Amniotic stem cell (primary cell): ENCODE measurements at places on chromosomes 11 and 22.
A peak's percentile ranks its signal among the peaks of the same experiment; 100 is the strongest.

DNA sequence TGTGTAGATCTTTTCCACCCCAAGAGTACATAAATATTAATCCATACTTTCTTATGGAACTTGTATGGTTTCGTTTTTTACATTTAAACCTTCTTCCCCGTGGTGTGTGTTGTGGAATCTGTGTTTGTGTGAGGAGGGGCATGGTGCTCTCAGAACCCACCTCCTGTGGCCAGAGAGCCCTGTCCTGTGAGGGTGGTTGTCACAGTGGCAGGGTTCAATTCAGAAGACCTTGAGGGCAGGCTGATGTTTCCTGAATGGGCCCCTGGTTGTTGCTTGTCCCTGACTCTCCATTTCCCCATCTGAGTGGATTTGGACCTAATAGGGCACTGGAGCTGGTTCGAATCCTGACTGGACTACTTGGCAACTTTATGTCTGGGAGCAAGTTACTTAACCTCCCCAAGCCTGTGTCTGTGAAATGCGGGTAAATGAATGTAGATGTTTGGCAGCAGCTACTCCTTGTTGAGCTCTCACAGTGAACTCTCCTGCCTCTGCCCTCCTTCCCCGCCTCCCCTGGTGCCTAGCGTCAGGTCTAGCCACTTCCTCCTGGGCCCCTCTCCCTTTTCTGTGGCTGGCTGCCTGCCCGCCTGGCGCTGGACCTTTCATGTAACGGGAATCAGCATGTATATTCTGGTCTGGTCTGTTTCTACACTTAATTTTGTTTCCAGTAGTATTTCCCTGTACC, 7.3 kb downstream of the NEAT1 start:
- DNase-seq = no peak

- DNase-seq = no peak
Observed at GRCh38 chr11:129192150-129192549, at the start of gene ARHGAP32. ARHGAP32 (minus strand) TSS chr11:129192325; CDS start chr11:129192198, 127 bp downstream.

GRCh38 chr11:120932305-120932915, 91.5 kb upstream of the TBCEL start:
- DNase-seq = no peak

DNA sequence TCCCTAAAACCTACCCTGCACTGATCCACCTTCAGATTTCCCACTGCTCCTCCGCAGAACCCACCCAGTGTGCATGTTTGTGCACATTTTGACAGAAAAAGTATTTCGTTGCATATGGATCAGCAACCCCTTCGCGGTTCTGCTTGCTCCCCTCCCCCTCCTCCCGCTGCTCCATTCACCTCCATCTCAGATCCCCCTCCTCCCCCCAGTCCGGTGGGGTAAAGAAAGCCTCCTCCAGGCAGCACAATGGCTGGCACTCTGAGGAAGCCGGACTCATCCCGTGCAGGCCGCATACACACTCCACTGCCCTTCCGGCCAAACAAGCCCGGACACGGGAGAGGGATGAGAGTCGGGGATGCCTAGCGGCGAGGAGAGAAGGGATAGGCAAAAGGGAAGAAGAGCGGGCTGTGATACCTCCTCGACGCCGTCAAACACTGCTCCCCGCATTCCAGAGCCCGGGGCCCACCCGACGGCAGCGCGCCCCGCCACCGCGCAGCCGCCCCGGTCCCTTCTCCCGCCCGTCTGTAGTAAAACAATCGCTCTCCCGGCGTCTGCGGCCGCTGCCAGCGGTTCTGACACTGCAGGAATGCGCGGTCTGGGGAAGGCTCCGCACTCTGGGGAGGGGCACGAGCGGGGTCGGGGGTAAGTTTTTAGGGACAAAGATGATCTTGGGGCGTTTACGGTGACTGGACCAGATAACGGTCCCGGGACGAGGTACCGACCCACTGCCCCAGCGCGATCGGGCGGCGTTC, 915 bp downstream of the FEZ1 start:
- DNase-seq = peak; percentile 2

DNA sequence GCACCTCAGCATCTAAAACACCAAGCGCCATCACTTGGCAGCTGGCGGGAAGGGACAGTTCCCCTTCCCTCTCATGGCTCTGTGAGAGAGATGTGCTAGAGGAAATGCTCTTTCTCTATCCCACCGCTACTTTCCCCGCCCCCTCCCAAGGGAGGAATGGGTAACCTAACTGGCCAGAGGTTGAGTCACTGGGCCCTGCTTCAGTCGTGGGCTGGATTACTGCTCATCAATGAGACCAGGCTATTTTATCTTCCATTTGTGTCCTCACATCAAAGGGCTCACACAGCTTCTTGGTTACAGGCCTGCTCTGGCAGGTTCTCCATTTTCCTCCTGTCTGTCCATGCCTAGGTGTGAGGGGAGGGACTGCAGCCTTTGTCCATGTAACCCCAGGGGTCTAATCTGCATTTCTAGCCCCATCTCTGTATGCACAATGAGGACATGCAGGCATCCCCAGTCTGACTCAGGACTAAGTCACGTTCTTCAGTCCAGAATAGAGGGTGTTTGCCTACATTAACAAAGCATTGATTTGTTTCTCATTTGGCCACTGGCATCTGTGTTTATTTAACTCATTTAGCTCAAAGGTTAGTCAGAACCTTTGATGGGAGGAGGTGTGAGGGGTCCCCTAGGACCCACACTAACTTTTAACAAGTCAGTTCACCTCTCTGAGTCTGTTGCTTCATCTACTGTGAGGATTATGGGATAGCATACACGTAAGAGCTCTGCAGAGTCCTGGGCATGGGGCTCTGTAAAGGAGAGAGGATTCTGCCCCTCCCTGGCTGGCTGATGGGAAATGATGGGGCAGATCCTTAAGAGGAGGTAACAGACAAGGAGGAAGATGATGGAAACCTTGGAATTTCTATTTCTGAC, 99.1 kb downstream of the XRRA1 start:
- DNase-seq = no peak

- no peak for DNase-seq
Observed at GRCh38 chr11:123176785-123177184, 18.3 kb downstream of the CLMP start.

DNA sequence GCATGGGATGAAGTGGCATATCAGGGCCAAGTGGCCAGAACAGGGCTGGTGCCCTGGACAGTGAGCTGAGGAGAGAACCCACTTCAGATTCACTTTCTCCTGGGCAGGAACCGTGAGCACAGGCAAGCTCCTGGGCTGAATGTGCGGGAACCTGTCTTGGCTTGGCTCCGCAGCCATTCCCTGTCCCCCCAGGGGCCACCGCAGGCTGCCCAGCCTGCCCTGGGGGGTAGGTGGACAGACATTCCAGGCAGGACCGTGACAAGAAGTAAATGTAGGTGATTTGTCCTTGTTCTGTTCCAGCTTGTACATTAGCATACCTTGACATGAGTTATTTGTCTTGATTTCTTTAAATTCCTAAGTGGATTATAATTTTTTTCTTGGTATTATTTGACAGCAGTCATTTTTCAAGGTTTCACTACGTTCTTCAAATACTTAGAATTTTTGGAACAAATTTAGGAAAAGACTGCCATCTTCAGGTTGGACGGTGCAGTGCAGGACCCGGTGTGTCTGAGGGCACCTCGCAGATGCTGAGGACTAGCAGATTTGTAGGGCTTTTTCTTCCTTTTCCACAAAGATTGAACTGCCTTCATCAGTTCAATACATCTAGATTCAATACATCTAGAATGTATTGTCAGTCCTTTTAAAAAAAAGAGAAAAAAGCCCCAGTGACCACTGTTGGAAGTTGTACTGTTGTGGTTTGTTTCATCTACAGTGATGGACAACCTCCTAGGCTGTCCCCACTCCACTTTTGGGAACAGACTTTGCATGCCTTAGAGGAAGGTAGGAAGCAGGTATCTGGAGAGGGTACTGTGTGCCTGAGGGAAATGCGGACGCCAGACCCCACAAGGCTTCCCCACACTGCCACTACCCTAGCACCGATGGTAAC, 115.1 kb upstream of the RASSF10 start:
- DNase-seq = no peak

- no peak for DNase-seq
Observed at GRCh38 chr11:126512741-126513715, 157.5 kb downstream of the ST3GAL4 start.

DNA sequence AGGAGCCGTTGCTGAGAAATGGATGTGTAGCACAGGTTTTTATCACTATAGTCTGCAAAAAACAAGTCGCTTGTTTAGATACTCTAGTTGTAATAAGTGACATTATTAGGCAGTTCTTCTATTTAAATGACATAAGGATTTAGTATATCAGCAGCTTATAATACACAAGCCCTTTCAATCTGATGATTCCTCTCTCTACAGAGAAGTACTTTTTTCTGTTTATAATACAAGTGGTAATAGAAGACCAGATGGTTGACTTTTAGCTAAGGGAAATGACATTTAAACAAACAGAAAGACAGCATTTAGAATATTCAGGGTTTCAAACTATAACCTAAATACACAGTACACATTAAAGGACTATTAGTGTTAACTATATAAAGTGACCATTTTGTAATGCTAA, 60.4 kb downstream of the IMMP1L start:
- no peak for DNase-seq

- no peak for DNase-seq
Observed at GRCh38 chr22:21094911-21095772, 49.4 kb downstream of the LRRC74B start.

GRCh38 chr11:120797143-120797542, 226.8 kb upstream of the TBCEL start:
- DNase-seq = no peak

GRCh38 chr22:46007003-46007847, 30.3 kb upstream of the WNT7B start:
- no peak for DNase-seq

- no peak for DNase-seq
Observed at GRCh38 chr22:49044091-49044490, 783.6 kb downstream of the BRD1 start.

DNA sequence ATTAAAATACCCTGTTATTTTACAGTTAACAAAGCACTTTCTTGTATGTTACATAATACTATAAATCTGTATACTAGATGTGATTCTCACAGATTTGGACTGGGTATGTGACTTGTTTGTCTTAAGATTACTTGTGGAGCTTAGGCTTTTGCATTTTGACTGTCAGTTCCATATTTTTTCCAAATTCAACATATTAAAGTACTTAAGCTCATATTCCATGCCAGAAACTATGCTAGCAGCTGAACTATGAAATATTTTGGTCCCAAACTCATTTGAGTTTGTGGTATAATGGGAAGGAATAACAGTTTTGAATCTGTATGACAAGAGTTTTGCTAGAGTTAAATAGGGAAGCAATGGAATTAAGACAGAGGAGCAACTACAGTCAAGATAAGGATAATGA, 841.4 kb downstream of the JRKL start:
- no peak for DNase-seq

DNA sequence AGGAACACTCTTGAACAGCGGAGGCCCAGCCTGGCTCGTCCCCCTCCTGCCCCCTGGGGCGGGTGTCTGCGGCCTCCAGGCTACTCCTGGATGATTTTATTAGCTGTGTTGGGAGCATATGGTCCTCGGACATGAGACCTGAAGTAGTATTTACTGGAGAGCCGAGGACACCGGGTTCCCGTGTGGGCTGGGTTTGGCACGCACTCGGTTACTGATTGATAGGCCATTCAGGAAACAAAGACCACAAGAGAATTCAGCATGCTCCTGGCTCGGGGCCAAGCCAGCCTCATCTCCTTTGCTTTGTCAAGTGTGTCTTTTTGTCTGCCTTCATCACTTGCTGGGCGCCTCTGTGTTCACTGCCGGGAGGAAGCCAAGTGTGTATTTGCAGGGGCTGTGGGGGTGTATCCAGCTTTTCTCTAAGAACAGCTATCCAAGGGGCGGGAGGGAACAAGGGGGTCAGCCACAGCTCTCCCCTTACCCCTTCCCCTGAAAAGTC, 9.7 kb downstream of the FXYD2 start:
- DNase-seq = no peak

DNA sequence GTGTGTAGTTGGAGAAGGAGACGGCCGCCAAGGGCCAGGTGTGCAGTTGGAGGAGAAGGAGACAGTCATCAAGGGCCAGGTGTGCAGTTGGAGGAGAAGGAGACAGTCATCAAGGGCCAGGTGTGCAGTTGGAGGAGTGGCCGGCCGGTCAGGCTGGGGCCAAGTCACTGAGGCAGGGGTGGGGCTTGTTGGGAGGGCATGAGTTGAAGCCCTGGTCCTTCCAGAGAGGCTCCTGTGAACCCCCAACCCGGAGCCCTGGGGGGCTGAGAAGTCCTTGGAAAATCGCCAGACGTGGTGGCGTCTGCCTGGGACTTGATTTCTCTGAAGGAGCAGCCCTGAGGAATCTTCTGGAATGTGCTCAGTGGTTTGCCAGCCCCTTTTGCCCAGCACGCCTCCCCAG, 1320.5 kb downstream of the BRD1 start:
- no peak for DNase-seq

GRCh38 chr11:118705791-118706545, 26.5 kb upstream of the TREH start:
- DNase-seq = no peak

DNA sequence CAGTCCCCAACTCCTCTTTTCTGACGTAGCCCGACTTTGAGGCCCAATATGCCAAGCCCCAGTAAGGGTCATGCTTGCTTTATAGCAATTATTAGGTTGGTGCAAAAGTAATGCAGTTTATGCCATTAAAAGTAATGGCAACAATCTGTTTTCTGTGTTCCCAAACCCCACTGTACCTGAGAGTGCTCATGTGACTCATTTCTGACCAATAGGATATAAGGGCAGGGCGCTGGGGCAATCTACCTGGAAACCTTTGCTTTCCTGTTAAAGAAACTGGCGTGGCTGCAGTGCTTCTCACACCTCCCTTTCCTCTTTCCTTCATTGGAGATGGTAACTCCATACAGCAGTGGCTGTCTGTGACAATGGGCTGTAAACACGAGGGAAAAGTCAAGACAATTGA, 78.9 kb upstream of the MPPED2 start:
- DNase-seq = no peak

DNA sequence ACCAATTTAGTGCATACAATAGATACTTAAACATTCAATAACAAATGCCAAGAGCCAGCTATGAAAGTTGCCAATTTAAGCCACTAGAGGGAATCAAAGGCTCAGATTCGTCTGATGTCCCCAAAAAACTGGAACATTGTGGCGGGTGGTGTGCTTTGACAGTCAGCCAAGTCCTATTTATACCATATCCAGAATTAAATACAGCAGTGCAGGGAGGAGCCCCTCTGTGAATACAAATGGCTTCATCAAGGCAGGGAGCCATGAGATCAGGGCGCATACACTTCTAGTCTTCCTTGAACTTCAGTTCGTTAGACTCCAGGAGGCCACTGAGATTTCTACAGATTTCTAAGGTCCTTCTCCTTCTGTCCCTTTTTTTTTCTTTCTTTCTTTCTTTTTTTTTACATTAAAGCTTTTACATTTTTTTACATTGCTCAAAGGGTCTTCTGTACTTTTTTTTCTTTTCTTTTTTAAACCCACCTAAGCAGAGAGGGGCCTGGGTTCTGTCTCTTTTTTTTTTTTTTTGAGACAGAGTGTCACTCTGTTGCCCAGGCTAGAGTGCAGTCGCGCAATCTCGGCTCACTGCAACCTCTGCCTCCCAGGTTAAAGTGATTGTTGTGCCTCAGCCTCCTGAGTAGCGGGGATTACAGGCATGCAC, 41.5 kb upstream of the HSPA8 start:
- DNase-seq = peak; percentile 58

GRCh38 chr22:27474711-27475547, 326.6 kb downstream of the MN1 start:
- peak; percentile 77 for DNase-seq
